NCI-H1694 (cell line): ENCODE measurements at places on chromosomes 2 and 18.

DNA sequence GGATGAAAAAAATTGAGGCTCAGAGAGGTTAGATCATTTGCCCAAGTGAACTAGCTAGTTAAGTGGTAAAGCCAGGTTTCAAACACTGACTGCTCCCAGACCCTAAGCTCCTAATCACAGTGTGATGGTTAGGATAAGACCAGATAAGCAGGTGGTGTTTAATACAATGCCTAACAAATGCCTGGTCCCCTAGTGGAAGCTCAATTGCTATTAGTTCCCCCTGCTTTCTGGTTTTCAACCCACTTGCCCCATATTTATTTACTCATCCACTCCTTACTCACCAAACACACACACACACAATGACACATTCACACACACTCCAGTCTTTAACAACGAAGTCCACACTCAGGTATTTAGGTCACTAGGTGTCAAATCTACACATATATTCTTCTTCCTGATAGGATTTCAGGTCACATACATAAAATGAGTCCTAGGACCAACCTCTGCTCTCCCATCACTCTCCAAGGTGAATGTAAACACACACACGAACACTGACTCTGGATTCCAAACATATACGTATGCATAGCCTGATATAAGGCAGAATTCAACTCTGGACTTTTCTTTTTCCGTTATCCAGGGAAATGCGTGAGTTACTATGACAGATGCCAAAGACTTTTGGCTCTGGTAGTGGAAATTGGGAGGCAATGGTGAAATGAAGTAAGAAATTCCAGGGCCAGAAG, 73.6 kb upstream of the TSPYL6 start:
- DNase-seq = peak; percentile 40

DNA sequence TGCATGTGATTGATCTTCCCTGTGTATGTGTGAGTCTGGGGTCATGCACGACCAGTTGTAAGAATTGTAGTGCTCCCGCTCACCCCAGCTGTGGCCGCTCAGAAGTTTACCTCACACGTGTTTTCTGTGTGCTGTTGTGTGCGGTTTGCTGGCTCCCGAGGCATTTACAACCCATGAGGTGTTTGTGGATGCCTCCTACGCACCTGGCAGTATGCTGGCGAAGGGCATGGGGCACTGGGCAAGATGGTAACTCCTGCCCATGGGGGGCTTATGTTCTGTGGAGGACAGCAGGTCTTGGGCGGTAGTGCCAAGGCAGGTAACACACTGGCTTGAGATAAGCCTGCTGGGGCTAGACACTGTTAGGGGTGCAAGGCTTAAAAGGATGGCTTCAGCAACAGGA, 102.6 kb upstream of the HS6ST1 start:
- no peak for DNase-seq

DNA sequence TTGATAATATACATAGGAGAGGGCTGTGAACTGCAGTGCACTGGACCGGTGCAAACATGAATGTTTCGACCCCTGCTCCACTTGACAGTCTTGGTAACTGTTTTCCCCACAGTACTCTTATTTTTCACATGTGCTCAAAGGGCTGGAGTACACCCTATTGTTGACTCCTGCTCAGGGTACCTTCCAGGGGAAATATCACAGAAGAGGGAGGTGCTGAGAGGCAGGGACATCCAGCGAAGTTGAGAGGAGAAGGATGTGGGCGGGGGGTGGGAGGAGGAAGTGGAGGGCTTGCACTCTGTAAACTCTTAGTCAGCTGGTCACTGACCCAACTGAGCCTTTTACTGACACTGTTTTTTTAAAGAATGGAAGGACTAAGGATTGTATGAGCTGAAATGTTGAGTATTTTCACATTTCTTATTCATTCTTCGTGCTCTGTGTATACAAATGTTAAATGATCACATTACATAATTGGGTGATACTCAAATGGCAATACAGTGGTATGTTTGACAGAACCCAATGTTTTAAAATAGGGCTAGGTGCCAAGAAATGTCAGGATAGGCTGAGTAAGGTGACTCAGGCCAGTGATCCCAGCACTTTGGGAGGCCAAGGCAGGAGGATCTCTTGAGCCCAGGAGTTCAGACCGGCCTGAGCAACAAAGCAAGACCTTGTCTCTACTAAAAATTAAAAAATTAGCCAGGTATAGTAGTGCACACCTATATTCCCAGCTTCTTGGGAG, 10.0 kb downstream of the INPP4A start:
- no peak for DNase-seq

DNA sequence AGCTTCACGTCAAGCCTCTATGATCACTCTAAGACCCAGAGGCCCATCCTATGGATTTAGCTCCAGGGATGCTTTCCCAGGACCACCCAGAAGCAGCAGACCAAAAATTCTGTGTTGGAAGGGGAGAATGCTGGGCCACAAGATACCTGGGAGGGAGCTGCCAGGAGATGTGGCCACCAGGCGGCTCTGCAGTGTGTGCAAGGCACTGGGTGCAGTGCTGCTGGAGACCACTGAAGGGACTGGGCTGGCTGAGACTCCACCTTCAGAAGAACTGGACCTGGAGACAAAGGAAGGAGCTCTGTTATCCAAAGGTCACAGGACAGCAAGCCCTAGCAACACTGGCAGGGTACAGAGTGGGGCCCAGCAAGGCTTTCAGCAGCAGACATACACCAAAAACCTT, 34.0 kb downstream of the KANSL3 start:
- DNase-seq = no peak

DNA sequence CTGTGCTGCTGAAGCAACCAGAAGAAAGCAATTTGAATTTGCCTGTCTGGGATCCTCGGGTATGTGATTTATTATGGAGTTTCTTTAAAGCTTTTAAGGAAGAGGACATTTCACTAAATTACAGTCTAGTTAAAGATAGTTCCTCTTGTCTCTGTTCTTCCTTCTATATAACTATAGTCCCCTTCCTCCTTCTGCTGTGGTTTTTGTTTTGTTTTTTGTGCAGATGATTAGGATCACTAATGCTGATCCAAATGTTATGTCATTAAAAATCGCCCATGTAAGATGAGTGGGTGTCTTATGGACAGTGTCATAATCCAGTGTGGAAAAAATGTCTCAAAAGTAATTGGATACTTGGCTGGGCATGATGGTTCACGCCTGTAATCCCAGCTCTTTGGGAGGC, 24.7 kb downstream of the PAPOLG start:
- no peak for DNase-seq
